ENCODE measurements at places on chromosomes 3 and 15.

DNA sequence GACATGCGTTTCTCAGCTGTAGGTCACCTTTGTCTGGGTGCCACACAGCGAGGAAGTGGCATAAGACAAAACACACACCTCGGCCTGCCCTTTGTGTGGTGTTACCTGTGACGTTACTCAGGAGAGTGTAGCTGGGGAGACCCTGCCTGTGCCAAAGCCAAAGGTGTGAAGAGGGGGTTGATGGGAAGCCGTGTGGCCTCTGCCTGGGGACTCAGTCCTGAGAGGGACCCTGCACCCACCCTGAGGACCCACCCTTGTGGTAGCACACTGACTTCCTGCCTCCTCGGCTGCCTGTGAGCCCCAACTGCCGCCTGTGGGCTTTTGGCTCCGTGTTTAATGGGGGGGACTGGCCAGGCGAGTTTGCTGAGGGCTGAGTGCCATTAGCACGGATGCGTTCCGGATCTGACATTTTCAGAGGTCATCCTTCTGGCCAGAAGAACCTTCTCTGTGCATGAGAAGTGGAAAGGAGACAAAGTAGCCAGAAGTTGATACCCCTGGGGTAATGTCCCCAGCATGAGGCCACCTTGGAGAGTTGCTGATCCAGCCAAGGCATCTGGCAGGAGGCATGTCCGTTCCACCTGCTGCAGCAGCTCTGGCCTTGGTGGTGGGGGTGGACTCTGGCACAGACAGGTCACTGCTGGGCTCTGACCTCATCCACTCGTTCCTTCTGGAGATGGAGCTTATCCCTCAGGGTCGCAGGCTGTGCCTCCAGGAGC lies 51.8 kb upstream of the FURIN start:
- no peak for DNase-seq

GRCh38 chr15:99755692-99756409 lies 22.6 kb upstream of the LYSMD4 start:
- DNase-seq: peak; percentile 75

GRCh38 chr15:51223771-51224229 lies 114.6 kb downstream of the CYP19A1 start:
- DNase-seq: no peak

- no peak for DNase-seq
Observed at GRCh38 chr3:55622116-55622515, 135.0 kb upstream of the WNT5A start.

- DNase-seq: no peak
Observed at GRCh38 chr3:107367353-107367752, 9.9 kb upstream of the CCDC54 start.

GRCh38 chr15:86764021-86764420 lies 684.4 kb downstream of the AGBL1 start:
- DNase-seq: no peak

DNA sequence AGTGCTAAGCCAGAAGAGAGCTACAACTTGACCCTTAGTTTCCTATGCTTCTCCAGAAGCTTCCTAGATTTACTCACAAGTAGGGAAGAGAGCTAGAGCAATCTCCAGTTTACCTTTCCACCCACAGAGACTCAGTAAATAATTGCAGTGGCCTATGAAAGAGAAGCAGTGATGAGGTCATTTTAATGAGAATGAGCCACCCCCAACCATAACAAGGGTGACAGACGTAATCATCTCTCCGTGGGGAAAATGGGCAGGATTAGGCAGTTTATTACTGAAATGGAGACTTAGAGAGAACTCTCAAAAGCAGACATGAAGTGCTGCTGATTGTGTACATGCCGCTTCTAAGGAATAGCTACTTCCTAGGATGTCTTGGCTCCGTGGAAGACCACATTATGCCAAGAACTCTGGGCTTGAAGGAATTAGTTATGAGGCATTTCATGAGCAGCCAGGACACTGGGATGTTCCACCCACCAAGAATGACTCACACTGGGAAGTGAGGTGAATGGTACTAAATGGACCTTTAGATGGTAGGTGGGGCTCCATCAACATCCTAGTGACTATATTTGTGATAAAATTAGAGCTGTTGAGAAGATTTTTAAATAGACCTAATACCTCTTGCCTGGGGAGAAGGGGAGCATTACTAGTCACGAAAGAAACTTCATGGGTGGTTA lies 160.9 kb downstream of the EDEM1 start:
- no peak for DNase-seq

GRCh38 chr3:135325096-135325495 lies 530.0 kb downstream of the EPHB1 start:
- no peak for DNase-seq

GRCh38 chr3:51044982-51045381 lies 340.1 kb upstream of the MANF start:
- no peak for DNase-seq

DNA sequence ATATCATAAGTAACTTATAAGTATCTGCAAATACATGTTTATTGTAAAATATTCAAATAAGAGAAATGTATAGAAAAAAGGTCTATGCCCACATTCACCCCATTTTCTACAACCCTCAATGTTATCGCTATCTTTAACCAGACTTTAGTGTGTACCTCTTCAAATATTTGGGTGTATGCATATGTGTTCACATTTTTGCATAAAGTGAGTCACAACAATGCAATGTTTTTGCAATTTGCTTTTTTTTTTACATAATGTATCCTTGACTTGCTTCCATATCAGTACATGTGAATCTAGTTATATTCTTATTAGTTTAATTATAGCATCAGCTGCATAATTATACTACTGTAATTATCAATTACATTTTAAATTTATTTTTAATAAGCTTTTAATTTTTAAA lies 117.3 kb upstream of the LYSMD4 start:
- no peak for DNase-seq

- no peak for DNase-seq
Observed at GRCh38 chr3:39125841-39126500, 18.5 kb downstream of the TTC21A start.

- DNase-seq: no peak
Observed at GRCh38 chr3:16508591-16508995, 4.9 kb downstream of the RFTN1 start.

GRCh38 chr15:31433091-31433490 lies 106.5 kb downstream of the KLF13 start:
- no peak for DNase-seq

DNA sequence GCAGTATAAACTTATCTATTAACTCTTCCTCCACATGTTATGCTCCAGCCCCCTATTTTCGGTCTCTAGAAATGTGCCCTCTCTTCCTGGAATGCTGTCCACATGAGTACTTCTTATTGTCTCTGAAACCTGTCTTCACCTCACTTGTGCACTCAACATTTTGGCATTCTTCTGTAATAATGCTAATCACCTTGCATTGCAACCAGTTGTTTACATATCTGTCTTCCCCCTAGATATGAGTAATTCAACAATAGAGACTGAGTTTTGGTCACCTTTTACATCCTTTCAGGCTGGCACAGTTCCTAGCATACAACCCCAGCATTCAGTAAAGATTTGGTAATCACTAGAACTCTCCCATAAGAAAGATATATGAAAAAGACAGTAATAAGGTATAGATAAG lies 17.2 kb downstream of the CCDC80 start:
- DNase-seq: no peak

- DNase-seq: no peak
Observed at GRCh38 chr3:183381179-183381578, 47.2 kb downstream of the MCF2L2 start.

GRCh38 chr3:3023111-3023745 lies 86.9 kb downstream of the IL5RA start:
- no peak for DNase-seq

GRCh38 chr15:87743562-87743961 lies 513.0 kb downstream of the NTRK3 start:
- no peak for DNase-seq

GRCh38 chr15:60299452-60300047 lies 98.2 kb downstream of the ANXA2 start:
- DNase-seq: no peak

DNA sequence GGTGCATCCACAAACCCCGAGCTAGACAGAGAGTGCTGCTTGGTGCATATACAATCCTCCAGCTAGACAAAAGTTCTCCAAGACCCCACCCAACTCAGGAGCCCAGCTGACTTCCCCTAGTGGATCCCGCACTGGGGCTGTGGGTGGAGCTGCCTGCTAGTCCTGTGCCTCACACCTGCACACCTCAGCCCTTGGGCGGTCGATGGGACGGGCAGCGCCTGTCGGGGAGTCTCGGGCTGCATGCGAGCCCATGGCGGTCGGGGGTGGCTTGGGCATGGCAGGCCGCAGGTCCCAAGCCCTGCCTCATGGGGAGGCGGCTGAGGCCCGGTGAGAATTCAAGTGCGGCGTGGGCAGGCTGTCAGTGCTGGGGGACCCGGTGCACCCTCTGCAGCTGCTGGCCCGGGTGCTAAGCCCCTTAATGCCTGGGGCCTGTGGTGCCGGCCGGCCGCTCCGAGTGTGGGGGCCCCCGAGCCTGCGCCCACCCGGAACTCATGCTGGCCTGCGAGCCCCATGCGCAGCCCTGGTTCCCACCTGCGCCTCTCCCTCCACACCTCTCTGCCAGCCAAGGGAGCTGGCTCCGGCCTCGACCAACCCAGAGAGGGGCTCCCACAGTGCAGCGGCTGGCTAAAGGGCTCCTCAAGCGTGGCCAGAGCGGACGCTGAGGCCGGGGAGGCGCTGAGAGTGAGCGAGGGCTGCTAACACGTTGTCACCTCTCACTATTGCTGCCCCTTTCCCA lies 31.0 kb downstream of the ZNF589 start:
- no peak for DNase-seq

DNA sequence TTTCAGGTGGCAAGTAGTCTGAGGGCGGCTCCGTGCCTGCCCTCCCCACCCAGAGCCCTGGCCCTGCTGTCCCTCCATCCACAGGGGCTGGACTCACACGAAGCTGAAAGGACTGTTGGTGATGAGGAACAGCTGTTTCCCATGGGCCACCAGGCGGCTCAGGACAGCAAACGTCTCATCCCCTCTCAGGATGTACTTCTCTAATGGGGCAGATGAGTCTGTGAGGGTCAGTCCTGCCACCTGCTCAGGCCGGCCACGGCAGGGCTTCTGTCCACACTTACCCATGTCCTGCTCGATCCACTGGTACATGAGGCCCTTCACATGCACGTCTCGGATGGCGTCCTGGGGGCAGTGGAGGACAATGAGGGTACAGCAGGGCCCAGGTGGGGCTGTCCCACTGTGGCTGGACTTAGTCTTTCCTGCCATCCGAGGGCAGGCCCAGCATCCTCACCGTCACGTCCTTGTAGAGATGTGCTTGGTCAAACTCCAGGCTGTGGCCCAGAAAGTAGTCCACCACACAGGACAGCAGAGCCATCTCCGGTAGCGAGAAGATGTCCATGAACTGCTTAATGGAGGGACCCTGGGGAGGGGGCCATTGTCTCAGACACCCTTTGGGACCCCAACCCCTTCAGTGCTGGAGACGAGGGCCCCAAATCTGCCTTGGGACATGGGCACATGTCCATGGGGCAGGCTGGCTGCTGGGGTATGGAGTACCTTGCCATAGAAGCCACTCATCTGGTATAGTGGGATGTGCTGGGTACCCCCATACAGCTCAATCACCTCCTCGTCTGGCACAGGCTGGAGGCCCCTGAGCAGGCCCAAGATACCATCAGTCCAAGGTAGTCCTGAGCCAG lies 5.7 kb downstream of the NT5DC2 start:
- no peak for DNase-seq

GRCh38 chr3:64223791-64224745 lies 1.2 kb downstream of the PRICKLE2 start:
- DNase-seq: no peak

DNA sequence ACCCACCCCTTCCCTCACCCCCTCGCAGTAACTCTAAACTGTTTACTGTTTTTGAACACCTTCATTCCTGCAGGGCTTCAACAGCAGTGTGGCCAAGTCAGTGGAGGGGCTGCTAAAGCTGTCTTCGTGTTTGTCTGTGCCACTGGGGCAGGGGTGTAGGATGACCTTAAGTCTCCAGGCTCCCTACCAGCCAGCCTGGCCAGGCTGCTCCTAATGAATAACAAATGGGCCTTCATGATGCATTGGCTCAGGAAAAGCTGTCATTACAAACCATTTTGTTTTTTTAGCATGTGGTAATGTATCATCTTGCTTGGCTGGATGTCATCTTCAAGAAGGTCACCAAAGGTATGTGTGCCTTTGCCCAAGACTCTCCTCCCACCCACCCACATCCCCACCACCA lies 372.2 kb upstream of the WNT5A start:
- no peak for DNase-seq

Data from germinal center (tissue), 1 donor.